ENCODE measurements at places on chromosomes 11 and 22.

DNA sequence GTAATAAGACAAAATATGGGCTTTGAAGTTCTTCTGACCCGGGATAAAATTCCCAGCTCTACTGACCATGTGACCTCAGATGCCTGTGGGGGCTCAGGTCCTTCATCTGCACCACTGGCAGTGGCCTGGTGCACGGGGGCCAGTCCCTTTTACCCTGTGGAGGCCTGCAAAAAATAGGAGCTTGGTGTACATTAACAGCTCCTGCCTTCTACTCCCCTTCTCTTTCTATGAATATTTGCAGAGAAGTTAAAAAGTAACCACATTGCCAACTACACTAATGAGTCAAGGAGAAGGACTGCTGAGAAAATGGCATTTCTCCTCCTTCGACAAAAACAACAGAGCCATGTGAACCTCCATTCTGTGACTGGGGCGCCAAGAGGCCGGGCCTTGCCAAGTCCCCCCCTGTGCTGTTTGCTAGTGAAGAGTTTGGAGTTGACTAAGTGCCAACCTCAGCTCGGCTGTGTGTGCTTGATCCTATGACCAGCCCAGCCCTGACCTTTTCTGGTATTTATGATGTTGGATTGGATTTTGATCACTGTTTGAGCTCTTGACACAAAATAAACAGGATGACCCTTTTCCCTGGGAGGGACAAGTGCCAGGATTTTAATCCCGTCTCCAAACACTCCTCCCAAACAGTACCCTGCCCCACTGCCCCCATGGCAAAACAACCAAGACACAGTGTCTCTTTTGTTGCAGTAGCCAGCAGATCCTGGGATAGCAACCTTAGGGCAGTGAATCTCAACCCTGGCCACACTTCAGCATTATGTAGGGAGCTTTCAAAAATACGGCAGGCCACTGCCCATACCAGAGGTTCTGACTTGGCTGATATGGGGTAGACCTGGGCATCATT, 380.1 kb downstream of the LARGE1 start:
- no peak for DNase-seq

- no peak for DNase-seq
These were observed 1.1 kb upstream of the APLP2 start for GRCh38 chr11:130068546-130068985.

- DNase-seq = no peak
These were observed 43.2 kb upstream of the BLID start for GRCh38 chr11:122159173-122159721.

DNA sequence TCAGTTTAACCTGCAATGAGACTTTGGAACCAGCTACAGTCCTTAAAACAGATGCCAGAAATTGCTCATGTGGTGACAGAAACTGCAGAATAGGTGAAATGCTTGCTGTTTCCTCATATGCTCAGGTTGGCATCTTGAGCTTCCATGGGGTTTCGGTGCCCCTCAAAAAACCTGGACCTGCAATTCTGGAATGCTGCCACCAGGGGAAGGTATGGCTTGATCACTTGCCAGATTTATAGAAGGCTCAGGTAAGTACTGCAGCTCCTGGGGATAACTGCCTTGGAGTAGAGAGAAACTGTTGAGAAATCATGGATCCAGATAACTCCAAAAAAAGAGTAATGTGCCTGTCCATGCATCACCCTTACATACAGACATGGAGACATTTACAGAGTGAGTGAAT, 113.0 kb downstream of the CTTN start:
- no peak for DNase-seq

DNA sequence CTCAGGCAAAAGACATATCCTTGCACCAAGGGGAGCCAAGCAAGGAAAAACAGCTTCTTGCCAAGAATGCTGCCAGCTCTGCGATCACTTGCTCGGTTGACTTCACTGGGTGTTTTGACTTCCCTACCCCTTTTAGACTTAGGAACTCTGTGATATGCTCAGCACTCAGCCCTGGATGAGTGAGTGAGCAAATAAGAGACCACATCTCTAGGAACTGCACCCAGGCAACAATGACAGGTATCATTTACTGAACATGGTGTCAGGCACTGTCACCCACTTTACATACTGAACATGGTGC, 3.7 kb upstream of the IRAG1 start:
- DNase-seq = no peak

DNA sequence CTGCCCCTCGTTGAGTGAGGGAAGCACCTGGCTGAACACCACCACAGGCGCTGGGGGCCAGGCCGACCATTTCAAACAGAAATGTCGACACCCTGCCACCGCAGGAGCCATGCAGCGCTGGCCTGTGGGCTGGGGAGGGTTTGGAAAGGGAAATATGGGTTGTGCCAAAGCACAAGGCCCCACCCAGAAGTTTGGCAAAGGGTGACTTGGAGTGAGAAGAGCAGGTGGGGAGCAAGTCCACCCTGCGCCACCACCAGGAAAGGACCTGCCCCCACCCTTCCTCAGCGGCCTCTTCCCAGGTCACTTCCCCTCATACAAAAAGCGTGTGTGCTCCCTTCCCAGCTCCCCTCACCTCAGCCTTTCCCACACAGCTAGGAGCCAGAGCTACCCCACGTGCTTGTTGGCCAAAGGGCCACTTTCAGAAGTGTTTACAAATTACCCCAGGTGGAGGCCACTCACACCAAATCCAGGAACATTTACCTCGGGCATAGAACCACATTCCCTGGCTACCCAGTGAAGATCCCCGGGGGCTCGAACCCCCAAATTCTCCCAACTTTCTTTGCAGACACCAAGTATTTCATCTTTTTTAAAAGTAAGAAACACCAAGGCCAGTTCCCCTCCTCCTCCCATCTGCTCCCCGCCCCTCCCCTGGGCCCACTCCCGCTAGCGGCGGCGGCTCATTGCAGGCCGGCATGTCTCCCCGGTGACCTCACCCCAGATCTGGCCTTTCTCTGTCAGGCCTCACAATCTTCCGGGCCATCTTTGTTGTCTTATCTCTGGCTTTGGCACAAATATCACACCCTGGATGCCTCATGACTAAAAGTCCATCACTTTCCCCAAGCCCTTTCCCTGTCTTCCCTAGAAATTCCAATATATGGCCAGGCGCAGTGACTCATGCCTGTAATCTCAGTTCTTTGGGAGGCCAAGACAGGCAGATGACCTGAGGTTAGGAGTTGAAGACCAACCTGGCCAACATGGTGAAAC, 20.5 kb upstream of the SCGB1A1 start:
- DNase-seq = no peak

DNA sequence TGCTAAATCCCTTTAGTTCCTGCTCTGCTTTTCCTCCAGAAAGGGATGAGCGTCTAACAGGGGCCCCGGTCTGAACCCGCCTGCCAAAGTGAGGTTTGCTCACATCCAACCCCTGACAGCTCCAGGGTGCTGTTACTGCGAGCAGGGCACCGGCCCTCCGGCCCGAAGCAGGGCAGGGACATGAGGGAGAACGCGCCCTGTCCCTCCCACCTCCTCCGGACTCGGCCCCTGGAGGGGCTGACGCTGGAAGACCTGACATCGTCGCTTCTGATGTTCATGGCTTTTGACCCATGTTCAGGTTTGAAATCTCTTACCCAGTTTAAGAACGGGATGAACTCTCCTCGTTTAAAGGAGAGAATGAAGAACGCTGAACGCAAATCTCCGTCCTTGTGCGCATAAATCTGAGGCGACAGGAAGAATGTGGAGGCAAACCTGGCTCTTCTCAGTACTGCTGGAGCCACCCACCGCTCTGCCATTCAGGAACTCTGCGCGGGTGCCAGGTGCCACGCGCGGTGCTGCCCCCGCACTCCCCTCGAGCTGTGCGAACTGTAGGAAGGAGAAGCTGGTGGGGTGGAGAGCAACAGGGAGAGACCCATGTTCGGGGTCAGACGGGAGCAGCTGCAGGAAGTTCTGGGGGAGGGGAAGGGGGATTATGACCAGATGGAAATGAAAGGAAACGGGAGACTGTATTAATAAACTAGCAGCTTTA, 826 bp upstream of the EEF1G start:
- peak; percentile 22 for DNase-seq

- no peak for DNase-seq
These were observed 18.2 kb upstream of the CLPB start for GRCh38 chr11:72452495-72452894.

GRCh38 chr11:30508594-30508993, 77.6 kb downstream of the MPPED2 start:
- no peak for DNase-seq

- no peak for DNase-seq
These were observed 27.0 kb upstream of the LRRC4C start for GRCh38 chr11:41486424-41486823.

DNA sequence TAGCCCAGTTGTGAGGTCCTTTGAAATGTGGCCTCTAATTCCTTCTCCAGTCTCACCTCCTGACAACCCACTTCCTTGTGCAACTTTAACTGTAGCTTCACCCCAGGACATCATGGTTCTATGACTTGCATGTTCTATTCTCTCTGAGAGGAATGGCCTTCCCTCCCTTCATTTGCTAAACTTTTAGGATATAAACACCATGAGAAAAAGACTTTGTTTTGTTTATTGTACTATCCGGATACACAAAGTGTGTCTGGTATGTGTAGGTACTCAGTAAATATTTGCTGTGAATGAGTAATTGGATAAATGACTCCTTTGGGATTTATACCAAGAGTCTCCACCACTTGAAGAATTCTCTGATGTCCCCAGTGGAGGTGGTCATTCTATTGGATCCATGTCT, 547.6 kb downstream of the INSC start:
- no peak for DNase-seq

DNA sequence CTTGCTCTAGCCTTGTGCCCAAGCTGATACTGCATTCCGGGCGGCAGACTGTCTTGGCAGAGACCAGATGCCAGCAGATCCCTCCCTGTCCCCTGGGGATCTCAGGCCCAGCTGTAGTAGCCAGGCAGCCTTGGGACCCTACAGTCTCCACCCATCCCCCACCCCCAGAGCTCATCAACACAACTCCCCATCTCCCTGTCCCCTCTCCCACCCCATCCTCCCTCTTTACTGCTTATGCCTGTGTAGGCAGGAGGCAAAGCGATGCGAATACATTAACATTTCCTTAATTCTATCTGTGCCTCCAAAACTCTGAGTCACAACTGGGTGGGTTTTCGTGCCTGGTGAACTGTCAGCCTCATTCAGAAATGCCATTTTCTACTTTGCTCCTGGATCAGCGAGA, 547.6 kb downstream of the BUD13 start:
- DNase-seq = no peak

- DNase-seq = no peak
These were observed 18.7 kb downstream of the CRELD2 start for GRCh38 chr22:49936973-49937757.

DNA sequence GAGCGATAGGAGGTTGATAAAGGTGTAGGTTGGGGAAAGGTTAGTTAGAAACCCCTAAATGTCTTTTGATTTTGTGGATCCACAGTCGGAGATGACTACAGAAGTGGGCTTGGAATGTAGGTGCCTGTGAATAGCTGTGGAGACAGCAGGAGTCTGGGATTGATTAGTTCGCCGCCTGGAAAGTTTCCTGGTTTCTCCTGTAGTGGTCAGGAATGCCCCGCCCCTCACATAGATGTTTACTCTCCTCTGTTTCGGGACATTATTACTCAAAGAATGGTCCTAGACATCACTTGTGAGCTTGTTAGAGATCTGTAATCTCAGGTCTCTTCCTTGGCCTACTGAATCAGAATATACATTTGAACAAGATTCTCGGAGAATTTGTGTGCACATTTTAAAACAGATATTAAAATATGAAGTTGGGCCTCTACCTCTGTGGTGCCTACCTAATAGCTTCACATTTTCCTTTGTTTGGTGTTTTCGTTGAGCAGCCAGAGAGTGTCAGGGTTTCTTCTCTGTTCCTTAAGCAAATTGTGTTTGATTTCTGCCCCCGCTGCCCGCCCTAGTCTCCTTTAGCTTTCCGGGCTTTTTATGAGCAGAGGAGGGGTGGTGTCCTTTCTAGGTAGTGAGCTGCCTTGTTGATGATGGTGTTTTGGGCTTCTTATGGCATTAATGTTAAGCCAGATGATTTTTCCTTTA, 89.4 kb downstream of the PPP6R3 start:
- DNase-seq = no peak

- no peak for DNase-seq
These were observed 4.2 kb downstream of the SGSM1 start for GRCh38 chr22:24810043-24810749.

DNA sequence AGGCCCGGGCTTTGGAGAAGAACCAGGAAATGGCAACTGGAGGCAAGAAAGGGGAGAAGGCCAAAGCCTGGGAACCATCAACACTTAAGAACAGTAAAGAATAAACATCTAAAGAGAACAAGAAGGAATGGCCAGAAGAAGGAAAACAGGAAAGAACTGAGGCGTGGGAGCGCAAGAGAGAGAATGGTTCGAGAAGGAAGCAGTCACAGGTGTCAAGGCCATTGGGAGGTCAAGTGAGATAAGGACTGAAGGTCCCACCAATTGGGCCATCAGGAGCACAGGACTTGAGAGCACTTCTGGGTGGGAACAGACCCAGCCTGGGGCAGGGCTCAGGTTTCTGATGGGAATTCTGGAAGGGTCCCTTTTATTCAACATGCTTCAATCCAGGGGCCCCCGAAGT, 697 bp upstream of the SCGB1A1 start:
- no peak for DNase-seq

DNA sequence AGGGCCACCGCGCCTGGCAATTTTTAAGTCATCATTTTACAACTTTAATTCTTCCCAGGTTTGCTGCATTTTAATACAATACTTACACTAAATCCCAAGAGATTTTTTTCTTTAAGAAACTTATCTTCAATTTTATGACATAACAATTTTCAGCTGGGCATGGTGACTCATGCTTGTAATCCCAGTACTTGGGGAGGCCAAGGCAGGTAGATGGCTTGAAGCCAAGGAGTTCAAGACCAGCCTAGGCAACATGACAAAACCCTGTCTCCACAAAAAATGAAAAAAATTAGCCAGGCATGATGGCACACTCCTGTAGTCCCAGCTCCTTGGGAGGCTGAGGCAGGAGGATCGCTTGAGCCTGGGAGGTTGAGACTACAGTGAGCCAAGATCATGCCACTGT, 38.8 kb downstream of the CLDN25 start:
- DNase-seq = no peak

DNA sequence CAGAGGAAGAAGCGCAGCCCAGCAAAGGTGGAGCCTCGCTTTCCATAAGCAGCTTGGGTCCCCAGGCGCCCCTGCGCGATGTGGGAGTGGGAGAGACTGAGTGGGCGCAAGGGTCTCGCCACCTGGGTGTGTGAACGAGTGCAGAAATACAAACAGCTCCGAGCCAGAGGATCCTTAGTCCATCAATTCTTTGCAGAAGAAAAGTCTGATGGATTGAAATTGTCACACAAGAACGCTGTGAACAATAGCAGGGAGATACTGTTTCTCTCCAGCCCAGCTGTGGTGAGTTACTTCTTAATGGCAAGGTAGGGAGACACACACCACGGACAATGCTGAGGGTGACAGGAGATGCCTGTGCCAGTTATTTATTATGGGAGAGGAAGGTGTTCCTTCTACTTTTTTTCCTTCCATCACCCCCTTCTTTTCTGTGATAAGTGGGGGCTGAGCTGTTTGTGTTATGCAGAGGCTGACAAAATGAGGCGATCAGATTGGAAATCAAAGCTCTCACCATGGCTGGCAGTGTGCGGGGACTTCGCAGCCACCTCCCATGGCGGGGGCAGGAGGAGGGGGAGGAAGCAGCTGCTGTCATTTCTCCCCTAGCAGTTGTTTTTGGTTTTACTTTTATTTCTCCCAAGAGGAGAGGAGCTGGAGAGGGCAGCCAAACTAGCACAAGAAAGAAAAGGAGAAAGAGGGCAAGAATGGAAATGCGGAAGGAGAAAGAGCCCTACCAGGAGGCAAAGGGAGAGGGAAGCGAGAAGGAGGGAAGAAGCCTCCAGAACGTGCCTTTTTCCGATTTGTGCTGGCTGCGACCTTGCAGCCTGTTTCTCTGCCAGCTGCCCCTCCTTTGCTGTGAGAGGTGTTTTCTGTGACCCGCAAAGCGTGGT, 755.8 kb downstream of the NTM start:
- peak; percentile 72 for DNase-seq
